ENCODE measurements at places on chromosomes 7 and 10.

DNA sequence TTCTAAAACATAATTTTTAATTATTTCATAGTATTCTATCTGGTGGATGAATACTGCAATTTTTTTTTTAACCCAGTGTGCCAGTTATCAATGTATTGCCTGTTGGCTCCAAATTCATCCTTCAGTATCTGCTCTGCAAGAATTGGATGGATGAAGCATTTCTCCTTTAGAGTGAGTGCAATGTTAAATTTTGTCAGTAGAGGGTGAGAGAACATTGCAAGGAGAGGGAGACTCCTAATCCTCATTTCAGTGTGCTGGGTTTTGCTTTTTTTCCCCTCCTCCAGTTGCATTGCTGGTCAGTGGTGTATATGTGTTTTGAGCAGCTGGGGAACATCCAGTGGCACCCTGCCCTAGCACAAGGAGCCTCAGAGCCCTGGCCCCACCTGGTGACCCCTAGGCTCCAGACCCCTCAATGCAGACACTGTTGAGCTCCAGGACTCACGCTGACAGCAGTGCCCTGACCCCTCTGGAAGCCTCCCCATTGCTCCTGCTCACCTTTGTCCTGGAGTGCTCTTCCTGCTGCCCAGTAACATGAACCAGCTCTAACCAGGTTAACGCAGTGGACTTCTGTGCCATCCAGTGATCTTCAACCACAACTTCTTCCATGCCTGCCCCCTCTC, 199.4 kb downstream of the USP6NL start:
- peak; percentile 20 for DNase-seq

- no peak for DNase-seq
Observed at GRCh38 chr7:41942468-41943093, 239.7 kb upstream of the INHBA start.

DNA sequence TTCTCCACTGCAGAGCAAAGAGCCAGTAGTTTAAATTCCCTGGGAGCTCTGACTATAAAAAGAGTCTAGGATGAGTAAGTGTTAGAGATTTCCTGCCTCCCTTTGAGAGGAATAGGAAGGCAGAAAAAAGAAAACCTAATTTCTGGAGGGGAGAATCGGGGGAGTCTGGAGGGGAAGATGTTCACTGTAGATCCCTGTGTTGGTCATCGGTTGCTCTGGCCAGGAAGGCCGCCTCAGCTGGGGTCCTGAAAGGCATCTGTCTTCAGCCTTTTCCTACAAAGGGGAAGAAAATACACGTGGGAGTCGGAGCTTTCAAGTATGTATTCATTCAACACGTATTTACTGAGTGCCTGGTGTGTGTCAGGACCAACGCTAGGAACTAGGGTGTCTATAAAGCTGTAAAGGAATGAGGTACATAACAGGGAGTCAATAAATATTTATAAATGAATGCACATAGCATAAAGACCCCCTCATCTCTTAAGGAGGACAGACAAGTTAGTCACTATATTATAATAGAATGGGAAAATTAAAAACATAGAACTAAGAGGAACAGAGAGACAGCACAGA, 101.1 kb downstream of the ICA1 start:
- DNase-seq, result no peak

- no peak for DNase-seq
Observed at GRCh38 chr10:70890917-70891431, 2.6 kb upstream of the PCBD1 start.

DNA sequence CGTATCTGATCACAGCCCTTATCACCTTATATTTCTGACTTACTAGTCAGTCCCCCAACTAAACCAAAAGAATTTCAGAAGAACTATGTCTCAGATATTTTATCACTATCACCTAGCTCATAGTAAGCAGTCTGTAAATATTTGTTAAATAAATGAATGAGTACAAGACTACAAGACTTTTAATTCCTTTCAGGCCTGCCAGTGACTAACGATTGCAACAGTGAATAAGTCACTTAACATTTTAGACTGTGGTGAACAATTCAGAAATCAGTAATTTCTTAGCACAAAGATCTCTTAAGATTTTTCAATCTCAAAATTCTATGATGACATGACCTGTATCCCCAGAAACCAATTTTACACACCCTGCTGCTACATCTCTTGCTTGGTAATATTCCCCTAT, 162.2 kb downstream of the IMMP2L start:
- no peak for DNase-seq

DNA sequence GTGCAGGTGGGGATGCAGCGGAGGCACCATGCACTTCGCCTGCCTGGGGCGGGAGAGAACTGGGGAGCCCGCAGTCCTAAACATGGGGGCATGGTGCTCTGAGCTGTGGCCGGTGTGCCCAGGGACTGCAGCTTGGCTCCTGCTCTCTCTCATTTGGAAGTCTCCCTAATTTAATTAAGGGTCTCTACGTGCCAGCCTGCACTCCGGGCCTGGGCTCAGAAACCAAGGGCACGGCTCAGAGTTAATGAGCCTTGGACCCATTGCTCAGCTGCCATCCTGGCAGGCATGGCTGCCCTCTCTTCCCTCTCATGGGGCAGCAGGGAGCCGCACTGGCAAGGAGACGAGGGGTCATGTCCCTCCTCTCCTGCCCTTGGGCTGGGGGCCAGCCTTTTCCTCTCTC, 115.6 kb downstream of the CDH23 start:
- DNase-seq, result no peak

DNA sequence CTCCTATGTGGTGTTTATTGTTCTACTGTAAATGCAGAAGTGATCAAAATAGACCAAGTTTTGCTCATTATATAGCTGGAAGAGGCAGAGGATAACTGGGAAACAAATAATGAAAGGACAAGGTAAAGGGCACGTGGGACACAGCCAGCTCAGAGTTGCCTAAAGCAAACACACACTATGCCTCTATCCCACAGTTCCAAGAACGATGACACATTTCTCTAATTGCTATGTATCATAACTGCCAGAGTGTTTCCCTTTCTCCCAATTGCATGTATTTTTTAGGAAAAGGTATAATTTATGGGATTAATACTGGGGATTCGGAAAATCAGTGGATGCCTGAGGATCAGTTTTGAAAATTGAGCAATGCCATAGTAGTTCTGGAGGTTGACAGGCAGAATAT, 49.0 kb downstream of the CCDC71L start:
- no peak for DNase-seq

GRCh38 chr10:110980807-110981206, 61.4 kb downstream of the SHOC2 start:
- DNase-seq, result no peak

GRCh38 chr10:11638055-11638698, 26.7 kb upstream of the USP6NL start:
- DNase-seq, result no peak

DNA sequence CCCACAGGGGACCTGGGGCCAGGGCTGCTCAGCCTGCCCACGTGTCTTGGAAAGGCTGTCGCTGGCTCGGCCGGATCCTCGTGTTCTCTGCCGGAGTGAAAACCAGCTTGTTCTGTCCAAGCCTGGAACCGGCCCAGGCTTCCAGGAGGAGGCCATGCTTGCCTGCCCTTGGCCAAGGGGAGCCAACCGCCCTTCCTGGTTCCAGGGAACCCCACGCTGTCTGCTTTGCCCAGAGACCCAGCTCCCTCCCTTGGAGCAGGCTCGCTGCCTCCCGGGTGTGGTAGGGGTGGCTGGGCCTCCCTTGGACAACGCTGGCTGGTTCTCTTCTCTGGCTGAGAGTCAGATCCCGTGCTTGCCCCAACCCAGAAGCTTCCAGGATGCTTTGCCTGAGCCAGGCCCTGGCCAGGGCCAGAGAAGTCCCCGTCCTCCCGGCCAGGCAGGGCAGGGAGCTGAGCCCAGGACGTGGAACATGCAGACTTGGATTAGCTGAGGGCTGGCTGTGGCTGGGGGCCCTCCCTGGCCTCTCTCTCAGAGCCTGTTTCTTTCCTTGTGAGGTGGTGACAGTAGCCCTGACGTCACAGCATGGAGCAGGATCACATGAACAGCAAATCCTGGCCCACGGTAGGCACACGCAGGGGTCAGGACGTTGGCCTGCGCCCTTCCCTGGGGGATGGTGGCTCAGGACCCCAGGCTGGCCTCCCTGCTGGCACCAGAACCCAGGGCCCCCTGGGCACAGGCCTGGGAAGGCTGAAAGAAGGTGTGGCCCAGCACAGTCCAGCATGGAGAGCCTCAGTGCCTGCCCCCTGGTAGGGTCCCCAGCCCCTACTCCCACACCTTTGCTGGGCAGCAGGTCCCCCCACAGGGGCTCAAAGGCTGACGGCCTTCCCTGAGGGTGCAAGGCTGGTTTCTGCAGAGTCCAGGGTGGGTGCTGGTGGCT, 67.5 kb downstream of the PWWP2B start:
- no peak for DNase-seq

GRCh38 chr7:7769710-7770627, 51.6 kb upstream of the RPA3 start:
- no peak for DNase-seq

DNA sequence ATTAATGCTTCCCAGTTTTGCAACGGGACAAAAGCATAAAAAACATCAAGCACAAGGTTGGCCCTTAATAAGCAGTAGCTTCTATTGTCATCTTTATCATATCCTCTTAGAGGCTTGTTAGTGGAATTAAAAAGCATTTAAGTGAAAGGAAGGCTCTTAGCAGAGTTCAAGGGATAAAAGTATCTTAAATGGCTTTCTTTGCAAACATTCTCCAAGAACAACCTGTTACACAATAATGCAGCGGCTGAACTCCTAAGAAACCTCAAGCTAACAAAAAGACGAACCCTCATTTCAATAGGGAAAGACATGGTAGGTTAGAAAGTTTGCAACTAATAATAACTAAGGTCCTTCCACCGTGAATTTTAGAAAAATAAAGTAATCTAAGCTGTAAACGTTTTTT, 82.1 kb downstream of the MPP7 start:
- DNase-seq, result no peak

DNA sequence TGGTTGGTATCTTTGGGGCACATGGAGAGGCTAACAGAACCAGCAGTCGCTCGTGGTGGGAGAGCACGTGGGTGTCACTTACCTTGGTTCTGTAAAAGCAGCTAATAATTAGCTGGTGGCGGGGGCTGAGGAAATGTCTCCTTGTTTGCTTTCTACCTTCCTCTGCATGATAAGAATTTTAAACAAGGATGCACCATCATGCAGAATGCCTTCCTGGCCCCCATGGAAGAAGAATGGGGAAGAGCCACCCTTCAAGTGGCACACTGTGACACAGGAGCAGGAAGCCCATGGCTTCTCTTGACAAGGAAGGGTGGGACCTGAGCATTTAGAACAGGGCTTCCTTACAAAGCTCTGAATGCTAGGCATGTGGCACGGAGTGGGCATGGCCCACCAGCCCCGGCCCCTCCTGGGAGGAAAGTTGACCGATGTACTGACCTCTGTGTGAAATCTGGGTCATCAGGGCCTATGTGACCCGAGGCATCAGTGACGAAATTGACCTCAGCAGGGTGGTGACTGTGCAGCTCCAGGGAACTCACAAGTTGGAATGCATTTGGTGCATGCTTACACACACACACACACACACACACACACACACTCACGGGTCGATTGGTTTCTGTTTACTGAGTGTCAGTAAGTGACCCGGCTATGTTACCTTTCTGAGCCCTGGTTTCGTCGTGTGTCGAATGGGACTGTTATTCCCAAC, 116.9 kb upstream of the ANLN start:
- no peak for DNase-seq

GRCh38 chr7:27140126-27140857, 3.2 kb downstream of the HOXA5 start:
- DNase-seq, result no peak

Data from LHCN-M2 (cell line).